ENCODE measurements at places on chromosomes 11 and 22.
A peak's percentile ranks its signal among the peaks of the same experiment; 100 is the strongest.

GRCh38 chr11:92226331-92227229, 2.0 kb downstream of the FAT3 start:
- no peak for DNase-seq

GRCh38 chr11:134516529-134516928, 104.5 kb upstream of the B3GAT1 start:
- DNase-seq, result no peak

DNA sequence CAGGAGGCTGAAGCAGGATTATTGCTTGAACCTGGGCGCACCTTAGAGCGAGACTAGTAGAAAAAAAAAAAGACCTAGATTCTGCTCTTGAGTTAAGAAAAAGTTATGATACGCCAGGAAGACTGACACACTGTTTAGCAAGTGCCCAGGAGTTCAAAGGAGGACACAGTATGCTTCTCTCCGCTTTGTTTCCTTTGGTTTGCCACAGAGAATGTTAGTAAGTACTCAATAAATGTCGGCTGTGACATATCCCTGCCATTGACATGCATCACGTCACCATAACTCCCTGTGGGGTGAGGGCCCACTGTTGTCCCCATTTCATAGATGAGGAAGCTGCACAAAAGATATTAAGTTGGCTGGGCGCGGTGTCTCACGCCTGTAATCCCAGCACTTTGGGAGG, 7.1 kb downstream of the SPTBN2 start:
- no peak for DNase-seq

DNA sequence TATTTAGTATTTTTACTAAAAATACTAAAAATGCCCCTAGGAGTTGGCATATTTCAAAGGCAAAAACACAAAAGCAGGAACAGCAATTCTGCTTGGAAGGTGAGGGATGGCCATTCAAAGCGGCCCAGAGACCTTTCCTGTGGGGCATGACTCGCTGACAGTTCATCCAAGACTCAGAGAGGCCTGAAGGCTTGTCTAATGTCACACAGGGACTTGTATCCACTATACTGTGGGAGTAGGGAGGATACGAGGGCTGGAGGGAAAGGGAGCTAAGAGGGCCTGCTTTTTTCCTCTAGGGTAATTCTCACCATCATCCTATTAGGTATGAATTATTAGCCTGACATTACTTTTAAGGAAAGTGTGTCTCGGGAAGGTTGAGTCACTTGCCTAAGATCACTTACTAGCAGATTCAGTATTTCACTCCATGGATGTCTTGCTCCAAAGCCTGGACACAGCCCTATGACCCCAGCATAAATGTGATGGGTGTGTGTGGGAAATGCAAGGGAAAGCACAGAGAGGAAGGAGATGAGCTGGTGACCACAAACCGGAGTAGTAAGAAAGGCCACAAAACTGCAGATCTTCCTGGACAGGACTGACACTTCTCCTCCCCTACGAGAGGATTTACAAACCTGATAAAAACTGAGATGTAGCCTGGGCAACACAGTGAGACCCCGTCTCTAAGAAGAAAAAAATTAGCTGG, 16.7 kb upstream of the UCP3 start:
- peak; percentile 61 for DNase-seq

- DNase-seq, result no peak
Observed at GRCh38 chr22:31754813-31755212, 994 bp downstream of the DEPDC5 start.

GRCh38 chr11:17197431-17197898, 10.3 kb downstream of the PIK3C2A start:
- peak; percentile 43 for DNase-seq

DNA sequence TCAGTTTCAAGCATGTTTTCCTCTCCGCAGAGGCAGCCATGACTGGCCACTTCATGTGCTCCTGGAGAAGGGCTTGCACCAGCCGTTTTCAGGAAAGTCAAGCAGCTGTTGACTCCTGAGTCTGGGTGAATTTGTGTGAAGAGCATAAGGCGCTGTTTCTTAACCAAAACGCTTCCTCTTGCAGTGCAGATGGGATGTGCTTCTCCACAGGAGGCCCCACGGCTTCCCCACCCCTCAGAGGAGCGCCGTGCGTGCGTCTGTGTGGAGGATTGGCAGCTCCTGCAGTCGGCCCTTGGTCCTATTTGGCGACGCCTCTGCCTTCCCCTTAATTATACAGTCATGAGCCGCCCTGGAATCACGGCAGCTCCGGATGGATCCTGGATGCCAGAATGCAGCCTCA, 54.1 kb upstream of the B3GAT1 start:
- DNase-seq, result no peak
